ENCODE measurements at places on chromosomes 13 and 19.

DNA sequence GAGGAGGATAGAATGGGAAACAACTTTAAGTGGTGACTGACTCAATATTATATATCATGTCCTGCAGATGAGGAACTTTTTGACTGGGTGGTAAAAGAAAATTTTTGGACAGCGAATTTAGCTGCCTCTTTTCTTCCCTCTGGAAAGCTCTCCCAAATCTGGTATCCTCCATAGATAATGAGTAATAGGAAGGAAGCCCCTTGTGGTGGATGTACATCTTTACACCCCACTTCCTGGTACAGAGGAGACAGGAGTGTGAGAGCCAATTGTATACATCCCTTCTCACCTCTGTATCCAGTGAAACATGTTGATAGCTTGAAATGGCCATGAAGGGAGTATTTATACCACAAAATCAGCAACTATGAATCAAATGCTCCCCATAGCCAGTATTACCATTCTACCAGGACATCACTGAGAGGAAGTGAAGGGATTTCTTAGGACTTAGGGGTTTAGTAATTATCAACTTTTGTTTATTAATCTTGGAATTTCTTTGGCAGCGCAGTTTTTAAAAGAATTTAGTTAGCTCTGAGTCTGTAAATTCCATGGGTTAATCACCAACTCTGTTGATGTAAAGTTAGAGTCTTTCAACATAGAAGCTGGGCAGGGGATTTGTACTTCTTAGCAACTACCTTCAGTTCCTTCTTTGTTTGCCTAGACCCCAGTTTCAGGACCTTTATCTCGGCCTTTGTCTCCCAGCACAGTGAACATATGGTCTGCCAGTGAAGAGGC is 17.0 kb upstream of the TDRD3 start:
- no peak for DNase-seq

DNA sequence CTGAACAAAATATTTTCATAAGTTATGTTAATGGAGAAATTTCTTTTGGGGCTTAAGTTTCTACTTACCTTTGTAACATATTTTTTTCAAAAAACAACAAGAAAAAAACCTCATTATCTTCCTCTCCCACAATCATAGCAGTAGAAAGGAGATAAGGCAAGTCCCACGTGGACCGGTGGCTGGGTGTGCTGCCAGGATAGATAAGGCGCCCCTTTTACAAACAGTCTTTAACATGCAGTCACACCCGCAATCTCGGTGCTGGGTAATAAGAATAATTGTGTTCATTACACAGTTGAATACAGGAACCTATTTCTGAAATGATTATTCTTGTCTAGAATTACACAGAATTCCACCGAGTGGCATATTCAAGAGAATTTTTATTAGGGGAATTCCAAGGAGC is 1202.3 kb downstream of the UQCRFS1 start:
- no peak for DNase-seq

- no peak for DNase-seq
These were observed 138.4 kb upstream of the RNF113B start for GRCh38 chr13:98315466-98315865.

GRCh38 chr13:60318186-60318585 is 78.8 kb upstream of the TDRD3 start:
- DNase-seq, result no peak

GRCh38 chr13:44801990-44802389 is 187.3 kb downstream of the NUFIP1 start:
- no peak for DNase-seq

DNA sequence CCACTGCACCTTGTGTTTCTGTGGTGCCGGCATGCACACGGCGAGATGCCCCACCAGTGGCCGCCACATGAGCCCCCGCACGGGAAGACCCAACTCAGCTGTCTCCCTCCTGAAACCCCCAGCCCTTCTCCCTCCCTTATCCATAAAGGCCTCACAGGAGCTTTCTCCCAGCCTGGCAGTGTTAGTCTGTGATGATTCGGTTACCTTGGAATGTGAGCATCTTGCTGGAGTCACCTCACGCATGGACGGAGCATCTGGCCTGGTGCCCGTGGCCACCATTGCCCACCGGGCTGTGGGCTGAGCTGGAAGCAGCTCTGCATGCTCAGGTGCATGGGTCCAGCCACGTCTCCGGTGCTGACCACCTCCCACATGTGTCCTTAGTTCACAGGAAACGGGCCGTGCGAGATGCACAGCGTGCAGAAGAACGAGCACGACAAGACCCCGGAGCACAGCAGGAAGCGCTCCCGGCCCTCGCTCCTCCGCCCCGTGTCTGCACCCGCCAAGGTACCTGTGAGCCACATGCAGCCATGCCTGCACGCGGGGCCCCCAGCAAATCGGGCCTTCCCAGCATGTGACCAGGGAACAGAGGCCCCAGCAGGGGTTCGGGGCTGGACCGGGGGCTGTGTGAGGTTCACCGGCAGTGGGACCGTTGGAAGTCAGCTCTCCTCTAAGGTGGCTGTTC is 22.0 kb downstream of the SIN3B start:
- no peak for DNase-seq

DNA sequence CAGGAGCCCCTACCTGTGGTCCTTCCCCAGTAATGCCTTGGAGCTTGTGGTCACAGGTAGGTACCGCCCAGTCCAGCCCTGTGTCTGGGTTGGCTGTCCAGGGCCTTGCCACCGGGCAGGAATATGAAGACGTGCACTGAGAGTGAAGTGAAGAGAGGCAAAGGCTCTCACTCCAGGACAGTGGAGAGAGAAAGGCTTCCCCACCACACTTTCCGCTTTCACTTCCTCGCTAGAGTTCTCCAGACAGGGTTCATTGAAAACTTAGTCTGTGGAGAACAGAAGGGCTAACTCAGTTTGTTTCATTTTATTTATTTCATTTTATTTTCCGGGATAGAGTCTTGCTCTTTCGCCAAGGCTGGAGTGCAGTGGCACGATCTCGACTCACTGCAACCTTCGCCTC is 14.2 kb downstream of the FCAR start:
- DNase-seq, result no peak

DNA sequence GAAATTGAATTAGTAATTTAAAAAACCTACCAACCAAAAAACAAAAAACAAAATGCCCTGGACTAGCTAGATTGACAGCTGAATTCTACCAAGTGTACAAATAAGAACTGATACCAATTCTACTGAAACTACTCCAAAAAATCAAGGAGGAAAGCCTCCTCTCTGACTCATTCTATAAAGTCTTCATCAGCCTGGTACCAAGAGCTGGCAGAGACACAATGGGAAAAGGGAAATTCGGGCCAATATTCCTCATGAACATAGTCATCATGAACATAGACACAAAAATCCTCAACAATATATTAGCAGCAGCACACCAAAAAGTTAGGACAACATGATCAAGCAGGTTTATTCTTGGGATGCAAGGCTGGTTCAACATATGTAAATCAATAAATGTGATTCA is 2667.7 kb upstream of the PCDH20 start:
- DNase-seq, result no peak

GRCh38 chr13:30113983-30114570 is 193.3 kb downstream of the KATNAL1 start:
- DNase-seq, result no peak

DNA sequence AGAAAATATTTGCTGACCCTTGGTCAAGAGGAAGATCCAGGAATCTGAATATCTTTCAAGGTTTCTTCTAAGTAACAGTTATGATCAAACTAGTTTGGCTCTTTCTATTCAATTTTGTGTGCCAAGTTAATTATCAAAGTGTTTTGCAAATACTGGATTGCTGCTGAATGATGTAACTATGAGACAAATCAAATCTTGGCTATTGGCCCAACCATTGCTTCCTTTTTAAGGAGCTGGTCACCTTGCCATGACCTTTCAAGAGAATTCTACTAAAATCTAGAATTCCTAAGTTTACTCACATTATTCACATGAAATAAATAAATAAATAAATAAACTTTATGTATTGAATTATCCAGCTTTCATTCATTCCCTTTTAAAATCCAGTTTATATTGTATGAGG is 371.8 kb downstream of the SLITRK6 start:
- no peak for DNase-seq

GRCh38 chr19:19628501-19629134 is 598 bp upstream of the LPAR2 start:
- DNase-seq, result peak; percentile 35

DNA sequence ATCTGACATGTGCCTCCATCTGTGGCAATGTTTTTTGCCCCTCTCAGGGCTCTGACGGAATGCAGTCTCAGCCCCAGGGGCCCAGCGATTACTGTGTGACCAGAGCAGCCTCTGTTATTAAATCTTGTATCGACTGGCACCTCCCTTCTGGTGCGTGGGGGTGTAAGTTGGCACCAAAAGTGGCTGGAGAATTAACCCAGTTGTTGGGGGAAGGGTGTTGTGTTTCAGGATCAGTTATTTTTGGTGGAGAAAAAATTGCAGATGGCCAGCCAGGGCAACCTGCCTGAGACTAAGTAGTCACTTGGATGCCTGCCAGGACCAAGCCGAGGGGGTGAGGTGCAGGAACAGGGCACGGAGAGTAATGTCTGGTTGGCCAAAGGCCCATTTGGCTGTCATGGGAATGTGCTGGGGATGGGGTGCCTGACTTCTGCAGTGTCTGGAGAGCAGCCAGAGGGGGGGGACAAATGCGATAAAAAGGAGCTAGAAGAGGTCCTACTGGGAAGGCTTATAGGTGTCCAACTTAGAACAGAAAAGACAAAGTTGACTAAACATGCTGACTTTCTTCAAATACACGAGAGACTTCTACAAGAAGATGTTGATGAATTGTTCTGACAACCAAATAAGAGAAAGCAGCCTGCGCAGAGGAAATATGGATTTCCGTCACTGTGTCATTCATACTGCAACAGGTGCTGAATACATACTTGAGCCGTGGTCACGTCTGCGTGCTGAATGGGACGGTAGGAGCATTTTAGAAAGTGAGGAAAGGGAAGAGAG is 69.8 kb downstream of the SIAH3 start:
- no peak for DNase-seq

DNA sequence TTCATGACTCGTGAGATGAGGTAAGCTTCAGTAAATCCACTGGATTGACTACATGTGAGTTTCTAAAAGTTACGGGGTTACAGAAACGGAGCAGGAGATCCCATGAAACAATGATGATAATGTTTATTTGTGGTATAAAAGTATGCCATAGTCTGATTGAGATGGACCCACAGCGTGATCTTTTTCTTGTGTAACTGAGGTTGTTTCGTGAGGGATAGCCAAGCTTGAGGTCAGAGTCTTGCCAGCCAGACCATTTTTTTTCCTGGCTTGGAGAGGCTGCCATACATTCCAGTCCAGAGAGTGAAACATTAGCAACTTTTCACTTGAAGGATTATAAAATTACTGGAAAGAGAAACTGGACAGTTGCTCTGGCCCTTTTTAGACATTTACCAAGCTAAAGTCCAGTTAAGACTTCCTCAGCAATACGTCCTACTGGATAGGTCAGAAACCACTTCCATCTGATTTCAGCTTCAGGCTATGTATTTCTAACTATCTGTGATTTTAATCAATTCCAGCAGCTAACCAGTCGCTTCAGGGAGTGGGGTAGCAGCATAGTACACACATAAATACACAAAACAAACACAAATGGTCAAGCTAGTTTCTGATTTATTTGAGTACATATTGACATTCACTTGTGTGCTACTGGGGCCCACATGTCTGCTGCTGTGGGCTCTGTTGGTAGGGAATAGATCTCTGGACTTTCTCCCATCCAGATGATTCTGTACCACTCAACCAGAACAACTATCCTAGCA is 194.6 kb downstream of the POSTN start:
- DNase-seq, result no peak

DNA sequence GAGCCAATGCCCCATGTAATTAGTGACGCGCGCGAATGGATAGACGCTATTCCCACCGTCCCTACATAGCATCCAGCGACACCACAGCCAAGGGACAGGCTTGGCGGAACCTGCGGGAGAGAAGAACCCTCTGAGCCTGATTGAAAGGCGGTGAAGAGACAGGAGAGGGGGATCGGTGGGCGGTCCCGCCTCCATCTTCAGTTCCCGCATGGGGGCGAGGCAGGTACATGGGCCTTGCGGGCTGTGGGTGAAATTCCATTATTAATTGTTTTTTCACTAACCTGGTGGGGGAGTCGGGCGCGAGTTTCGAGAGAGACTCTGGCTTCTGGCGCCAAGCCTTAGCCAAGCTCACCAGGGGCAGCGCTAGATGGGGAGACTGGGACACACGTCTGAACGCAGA is 8.4 kb upstream of the TEX101 start:
- no peak for DNase-seq

DNA sequence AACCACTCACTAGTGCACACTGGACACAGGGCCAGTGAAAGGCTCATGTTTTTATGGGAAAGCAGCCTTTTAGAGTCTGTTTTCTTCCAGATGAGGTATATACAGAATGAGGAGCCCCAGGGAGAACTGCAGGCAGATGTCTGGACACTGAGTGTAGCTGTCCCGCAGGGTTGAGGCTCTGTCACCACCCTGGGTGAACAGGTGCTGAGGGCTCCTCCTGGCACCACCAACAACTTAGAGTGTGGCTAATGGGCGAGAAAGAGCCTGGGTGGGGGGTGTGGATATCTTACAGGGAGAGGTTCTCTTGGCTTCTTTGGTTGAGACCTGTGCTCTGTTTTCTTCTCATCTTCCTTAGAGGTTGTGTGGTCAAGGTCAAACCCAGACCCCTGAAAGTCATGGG is 202.1 kb upstream of the GPR12 start:
- DNase-seq, result no peak

GRCh38 chr13:98133946-98134345 is 8.9 kb upstream of the FARP1 start:
- no peak for DNase-seq

DNA sequence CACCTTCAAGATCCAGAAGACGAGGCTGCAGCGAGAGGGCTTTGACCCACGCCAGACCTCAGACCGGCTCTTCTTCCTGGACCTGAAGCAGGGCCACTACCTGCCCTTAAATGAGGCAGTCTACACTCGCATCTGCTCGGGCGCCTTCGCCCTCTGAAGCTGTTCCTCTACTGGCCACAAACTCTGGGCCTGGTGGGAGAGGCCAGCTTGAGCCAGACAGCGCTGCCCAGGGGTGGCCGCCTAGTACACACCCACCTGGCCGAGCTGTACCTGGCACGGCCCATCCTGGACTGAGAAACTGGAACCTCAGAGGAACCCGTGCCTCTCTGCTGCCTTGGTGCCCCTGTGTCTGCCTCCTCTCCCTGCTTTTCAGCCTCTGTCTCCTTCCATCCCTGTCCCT is 7.0 kb upstream of the PGLS start:
- DNase-seq, result no peak

- DNase-seq, result no peak
These were observed 826.7 kb downstream of the DIAPH3 start for GRCh38 chr13:59337070-59337469.

DNA sequence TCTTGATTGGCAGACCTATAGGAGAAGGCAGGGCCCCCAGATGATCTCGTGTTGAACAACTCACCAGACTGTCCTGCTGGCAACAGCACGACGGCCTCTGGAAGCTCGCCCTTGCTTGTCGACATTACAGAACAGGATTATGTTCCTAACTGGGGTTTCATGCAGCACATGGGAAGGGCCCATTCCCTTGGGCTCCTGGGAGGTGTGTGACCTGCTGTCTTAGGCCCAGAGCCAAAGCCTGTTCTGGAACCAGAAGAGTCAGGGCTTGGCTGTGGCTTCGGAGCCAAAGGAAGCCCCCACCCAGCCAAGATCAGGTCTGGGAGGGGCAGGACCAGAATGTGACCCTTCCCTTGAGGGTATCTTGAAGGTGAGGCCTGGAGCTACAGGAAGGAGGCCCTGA is 36.9 kb downstream of the RGCC start:
- DNase-seq, result no peak

GRCh38 chr13:105817498-105817897 is 718.0 kb downstream of the EFNB2 start:
- no peak for DNase-seq

GRCh38 chr13:60759499-60759898 is 362.5 kb downstream of the TDRD3 start:
- DNase-seq, result no peak
